Activated naive CD4-positive, alpha-beta T cell treated with anti-CD3 and anti-CD28 coated beads, Interleukin-2, amount 50 U/mL, for 16 hours (primary cell): ENCODE measurements at places on chromosomes 6 and 20.

- DNase-seq: no peak
Observed at GRCh38 chr6:136736281-136736960, 55.9 kb downstream of the MAP3K5 start.

DNA sequence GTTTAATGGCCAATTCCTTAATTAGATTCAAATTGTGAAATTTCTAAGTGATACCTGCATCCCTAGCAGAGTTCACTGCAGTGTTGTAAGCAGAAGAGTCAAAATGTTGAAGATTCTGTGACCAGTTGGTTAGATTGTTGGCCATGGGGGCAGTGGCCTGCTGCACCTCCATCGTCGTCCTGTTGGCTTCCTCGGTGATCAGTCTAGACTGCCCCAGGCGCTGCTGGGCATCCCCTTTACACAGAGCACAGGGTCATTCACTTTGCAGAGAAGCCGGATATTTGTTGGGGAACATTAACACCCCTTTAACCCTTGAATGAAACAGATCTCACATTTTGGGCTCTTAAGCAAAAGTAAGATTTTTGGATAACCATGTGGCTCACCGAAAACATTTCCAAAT is 60.7 kb downstream of the FAM229B start:
- no peak for DNase-seq

DNA sequence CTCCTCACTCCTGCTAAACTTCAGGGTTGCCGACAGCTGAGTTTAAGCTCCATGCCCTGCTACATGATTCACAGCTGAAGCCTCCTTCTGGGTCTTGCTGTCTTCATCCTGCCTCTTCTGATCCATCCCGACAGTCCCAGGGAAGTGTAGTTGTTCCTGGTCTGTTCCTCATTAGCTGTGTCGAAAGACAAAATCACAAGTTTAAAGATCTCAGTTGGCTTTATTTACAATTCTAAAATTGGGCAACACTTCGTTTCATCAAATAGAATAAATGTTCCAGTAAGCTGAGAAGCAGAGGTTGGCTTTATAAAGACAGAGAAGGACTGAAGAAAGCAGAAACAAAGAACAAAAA is 4.1 kb upstream of the SLC2A10 start:
- DNase-seq: no peak

- DNase-seq: no peak
Observed at GRCh38 chr6:136024711-136025110, 173.2 kb downstream of the PDE7B start.

- DNase-seq: no peak
Observed at GRCh38 chr6:26056583-26057350, 30.5 kb upstream of the HFE start.

GRCh38 chr6:4176907-4177306 is 41.5 kb upstream of the ECI2 start:
- DNase-seq: no peak

- DNase-seq: no peak
Observed at GRCh38 chr20:47215653-47216397, 140.7 kb downstream of the ZMYND8 start.

DNA sequence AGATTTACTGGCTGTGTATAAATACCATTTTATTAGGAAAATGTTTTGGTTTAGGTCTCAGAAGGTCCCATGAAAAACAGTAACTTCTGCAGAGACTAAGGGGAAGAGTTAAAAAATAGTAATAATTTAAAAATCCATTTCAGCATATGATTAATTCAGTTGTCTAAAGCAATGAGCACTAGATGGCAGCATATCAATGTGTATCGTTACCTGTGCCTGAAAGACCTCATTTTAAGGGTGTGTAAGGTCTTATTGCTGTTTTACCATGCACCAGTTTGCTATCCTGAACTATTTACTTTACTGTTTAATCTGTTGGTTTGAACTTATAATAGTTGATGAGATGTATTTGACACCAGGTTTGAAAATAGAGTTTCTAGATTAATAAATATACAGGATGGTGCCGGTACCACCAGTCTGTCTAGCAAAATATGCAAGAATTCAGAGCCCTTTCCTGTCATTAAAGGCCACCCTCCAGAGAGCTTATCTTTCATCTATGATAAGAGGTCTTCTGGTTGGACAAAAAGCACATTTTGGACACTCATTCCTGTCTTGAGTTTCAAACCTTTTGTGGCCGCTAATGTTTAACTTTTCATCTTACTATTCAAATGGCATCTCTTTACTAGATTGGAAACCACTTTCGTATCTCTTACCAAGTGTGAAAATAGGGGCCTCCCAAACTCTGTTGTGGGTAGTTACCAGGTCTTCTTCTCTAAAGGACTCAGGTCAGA is 8.9 kb upstream of the AHI1 start:
- no peak for DNase-seq

DNA sequence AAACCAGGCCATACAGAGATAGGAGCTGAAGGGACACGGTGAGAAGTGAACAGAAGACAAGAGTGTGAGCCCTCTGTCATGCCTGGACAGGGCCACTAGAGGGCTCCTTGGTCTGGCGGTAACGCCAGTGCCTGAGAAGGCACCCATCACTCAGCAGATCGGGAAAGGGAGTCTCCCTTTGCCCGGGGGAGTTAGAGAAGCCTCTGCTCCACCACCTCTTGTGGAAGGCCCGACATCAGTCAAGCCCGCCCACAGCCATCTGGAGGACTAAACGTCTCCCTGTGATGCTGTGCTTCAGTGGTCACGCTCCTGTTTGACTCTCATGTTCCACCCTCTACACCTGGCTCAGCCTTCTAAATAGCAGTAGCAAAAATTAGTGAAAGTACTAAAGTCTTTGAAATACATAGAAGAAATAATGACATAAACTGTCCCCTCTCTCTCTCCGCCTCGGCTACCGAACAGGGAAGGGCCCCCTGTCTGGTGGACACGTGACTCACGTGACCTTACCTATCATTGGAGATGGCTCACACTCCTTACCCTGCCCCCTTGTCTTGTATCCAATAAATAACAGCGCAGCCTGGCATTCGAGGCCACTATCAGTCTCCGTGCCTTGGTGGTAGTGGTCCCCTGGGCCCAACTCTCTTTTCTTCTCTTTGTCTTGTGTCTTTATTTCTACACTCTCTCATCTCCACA is 66.7 kb downstream of the RPP21 start:
- DNase-seq: peak; percentile 61

- no peak for DNase-seq
Observed at GRCh38 chr20:1015181-1015580, 13.1 kb upstream of the RSPO4 start.

- no peak for DNase-seq
Observed at GRCh38 chr6:5076931-5077330, 8.2 kb upstream of the PPP1R3G start.

GRCh38 chr6:122268394-122268793 is 131.1 kb upstream of the HSF2 start:
- DNase-seq: no peak

DNA sequence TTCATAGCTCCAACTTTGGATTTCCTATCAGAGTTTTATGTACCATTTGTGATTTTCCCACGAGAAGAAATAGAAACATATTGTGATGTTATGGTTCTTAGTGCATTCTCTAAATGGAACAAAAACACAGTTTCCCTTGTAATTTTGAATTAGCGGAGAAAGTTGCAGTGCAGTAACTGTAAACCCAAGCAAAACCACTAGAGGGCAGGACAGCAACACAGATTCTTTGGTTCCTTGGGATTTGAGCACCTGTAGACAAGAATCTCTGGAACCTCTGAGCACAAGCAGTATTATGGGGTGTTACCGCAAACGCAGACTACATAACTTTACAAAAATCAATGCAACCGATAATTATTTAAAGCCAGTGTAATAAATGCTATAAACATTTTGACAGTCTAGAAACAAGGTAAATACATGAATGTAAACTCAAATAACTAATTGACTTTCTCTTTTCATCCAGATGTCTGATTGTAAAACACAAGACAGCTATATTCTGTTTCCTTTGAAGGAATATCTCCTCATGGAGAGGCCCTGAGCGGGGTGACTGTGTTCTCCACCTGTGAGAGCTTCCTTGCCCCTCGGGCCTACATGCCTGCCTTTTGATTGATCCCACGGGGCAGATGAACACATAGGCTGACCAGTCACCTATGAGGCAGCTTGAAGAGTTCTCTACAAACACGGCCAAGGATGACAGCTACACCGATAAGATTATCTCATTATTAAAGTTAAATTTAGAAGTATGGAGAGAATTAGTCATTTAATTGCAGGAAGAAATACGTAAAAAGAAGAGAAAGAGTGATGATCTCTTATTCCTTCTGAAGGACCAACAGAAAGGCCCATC is 67.5 kb upstream of the COL21A1 start:
- DNase-seq: no peak

DNA sequence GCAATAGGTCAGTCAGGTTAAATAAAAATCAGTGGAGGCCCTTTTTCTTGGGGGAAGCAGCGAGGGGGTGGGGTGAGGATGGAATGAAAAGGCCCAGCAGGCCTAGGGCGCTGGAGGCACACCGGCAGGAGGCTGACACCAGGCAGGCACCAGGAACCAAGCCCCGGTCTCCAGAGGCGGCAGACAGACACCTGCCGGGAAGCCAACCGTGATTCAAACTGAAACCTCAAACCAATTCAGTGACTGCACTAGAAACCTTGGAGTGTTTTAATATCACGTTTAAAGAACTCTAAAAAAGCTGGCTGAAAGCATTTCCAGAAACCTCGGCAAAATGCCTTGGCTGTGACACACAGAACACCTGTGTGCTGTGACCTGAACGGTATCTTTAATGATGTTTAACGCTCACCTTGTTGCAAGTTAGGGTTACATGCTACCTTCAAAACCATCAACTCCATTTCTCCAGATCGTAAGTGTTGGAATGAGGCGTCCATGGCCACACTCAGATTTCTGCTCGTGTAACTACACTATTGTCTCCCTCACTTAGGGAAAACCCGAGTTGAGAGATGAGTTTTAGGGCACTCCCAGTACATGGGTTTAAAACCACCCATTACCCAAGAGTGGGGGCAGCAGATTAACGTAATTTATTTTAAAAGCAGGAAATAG is 27.2 kb downstream of the DIDO1 start:
- no peak for DNase-seq

- no peak for DNase-seq
Observed at GRCh38 chr6:13277231-13277630, 51.1 kb downstream of the TBC1D7 start.

GRCh38 chr6:165484178-165484889 is 174.9 kb upstream of the C6orf118 start:
- DNase-seq: no peak

- DNase-seq: no peak
Observed at GRCh38 chr6:41596096-41596685, 42.1 kb upstream of the MDFI start.

DNA sequence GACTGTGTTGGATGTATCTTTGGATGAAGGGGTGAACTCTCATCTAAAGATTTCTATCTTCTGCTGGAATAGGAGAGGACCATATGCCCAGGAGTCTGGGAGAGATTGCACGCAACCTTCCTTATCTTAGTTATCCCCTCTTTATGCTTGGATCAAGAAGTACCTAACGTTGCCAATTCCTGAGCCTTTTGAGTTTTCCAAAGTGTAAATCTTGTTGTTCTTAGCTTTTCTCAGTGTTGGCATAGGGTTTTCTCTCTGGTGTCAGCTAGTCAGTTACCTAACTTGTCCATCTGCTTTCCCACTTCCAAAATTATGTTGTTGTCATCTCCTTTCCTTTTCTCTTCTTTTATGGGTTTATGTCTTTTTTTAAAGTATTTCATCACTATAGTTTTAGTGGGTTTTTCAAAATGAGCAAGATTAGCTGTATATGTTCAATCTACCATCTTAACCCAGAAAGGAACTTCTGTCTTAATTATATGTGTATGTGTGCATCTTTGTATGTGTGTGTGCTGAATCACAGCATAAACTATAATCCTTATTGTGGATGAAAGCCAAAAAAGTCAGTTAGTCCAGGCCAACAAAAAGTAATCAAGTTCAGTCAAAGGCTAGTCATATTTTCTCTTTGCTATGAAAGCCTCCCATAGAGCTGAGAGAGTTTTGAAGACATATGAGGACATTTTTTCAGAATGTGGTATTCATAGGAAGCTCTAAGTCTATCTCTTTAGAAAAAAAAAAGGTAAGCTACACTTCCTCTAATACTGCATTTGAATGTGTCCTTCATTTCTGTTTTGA is 72.1 kb downstream of the KHDC1L start:
- DNase-seq: no peak

DNA sequence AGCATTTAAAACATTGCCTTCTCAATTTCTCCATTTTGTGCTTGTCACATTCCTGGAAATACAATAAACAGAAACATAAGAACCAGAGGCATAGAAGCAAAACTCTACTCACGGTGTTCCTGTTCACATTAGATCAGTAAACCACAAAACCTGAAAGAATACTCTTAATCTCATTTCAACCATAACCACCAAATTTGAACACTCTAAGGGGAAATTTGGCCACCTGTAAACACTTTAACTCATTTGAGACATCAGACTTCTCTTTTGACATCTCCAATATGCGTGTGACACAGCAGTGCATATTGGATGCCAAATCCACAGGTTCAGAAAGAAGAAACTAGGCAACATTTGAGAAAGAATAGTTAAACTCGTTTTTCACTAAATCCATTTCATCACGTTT is 153.8 kb upstream of the IRAK1BP1 start:
- no peak for DNase-seq

DNA sequence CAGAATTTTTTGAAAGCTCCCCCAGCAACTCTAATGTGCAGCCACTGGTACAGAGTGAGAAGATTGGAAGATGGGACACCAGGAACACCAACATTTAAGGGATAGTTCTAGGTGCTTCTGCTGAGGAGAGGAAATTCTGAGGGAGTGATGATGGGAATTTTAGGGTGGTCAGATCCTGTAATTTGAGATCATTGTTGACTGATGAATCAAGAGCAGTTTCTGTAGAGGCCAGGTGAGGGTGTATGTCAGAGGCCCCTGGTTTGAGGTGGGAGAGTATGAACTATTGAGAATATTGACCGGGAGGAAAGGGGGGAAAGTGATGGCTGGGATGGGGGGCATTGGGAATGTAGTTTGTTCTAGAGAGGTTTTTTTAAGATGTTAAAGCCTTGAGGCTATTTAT is 47.2 kb downstream of the PTPRA start:
- DNase-seq: no peak

- DNase-seq: no peak
Observed at GRCh38 chr6:22432060-22432459, 135.2 kb upstream of the PRL start.

DNA sequence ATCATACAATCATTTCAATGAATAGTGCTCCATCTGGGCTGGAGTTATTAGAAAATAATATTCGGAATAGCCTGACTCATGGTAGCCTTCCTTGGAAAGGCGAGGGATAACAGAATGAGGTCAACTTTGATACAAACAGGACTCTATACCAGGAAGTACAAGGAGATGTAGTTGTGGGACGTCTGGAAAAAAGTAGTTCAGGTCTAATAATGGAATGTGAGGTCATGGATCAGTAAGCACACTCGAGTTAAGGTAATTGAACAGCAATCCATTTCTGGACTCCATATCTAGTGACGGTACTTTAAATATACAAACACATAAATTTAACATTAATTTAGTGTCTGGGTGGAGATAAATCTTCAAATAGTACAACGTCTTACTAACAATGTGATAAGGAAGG is 1204.0 kb upstream of the ADGRB3 start:
- DNase-seq: no peak

- no peak for DNase-seq
Observed at GRCh38 chr6:85983032-85983659, 340.5 kb upstream of the SYNCRIP start.

- no peak for DNase-seq
Observed at GRCh38 chr20:44965651-44966029, 672 bp upstream of the STK4 start.
